ENCODE measurements at places on chromosomes 5 and 9.

DNA sequence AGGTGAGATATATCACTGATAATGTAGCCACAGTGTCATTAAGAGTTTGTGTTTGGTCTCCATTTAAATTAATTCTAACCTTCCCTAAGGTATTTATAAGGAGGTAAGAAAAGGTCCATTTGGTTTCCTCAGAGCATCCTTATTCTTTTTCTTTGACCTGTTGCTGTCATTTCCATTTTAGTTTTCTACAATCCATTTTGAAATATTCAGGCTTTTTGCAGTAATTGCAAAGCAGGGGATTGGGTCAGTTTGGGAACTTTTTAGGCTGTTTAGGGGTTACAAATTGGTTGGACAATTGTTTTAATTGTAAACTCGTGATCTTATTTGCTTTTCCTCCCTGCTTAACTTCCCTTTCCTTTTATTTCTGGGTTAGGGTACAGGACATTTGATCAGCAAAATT, 42.6 kb upstream of the PDZD2 start:
- no peak for DNase-seq

DNA sequence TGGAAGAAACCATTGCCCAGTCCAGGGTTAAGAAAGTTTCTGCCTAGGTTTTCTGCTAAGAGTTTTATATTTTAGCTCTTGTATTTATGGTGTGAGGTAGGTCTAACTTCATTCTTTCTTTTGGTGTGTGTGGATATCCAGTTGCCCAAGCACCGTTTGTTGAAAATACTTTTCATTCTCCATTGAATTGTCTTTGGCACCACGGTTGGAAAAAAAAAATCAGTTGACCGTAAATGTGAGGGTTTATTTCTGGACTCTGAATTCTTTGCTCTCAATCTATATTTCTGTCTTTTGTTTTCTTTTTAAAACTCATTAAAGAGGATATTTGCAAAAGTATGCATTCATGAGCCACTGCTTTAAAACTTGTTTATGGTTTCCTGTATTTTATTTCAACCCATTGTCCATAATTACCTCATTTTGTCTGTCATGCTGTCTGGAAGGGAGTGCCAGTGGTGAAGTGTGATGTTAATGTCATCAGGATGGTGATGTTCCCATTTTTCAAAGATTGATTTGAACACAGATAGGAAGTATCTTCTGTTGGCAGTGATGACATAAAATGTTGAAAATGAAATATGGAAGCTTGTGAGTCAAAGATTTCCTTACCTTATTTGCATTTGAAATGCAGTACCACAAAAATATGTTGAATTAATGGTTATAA, 33.9 kb downstream of the HABP4 start:
- DNase-seq = no peak

DNA sequence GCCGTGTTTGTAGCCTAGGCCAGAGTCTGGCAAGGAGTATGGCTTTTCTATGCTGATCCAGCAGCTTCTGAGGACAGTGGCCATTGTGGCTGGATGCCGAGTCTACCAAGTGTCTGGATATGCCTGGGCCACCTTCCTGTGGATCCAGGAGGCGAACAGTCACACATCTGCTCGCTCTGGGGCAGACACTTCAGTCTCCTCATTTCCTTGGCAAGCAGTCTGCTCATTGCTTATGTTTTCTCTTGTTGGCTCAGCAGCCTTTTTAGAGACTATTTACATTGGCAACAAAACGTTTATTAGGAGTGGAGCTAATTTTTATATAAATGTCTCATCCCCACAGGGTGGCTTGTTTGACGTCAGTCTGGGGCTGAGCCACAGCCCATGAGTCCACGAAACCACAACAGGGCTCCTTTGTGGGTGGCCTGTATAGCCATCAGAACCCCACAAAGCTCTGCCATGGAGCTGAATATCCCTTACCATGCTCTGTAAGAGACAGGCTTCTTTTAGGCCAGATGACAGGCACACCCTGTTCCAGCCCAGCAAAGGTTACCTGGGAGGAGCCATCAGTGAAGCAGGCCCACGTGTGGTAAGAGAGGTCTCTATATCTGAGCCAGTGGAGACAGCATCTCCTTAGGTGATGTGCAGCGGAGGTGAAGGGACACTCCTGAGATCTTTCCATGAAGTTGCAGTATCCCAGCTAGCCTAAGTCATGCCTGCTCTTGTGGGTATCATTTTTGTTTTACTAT, 221.7 kb downstream of the DIRAS2 start:
- DNase-seq = no peak

DNA sequence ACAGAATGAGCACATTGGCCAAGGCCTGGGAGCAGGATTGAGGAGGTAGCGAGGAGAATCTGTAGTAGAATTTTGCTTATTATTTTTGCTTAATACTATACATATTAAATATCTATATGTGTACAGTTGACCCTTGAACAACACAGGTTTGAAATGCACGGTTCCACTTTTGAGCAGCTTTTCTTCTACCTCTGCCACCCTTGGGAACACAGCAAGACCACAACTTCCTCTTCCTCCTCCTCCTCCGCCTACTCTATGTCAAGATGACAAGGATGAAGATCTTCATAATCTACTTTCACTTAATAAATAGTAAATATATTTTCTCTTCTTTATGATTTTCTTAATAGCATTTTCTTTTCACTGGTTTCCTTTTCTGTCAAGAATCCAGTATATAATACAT, 541.4 kb downstream of the KCTD16 start:
- DNase-seq = no peak

DNA sequence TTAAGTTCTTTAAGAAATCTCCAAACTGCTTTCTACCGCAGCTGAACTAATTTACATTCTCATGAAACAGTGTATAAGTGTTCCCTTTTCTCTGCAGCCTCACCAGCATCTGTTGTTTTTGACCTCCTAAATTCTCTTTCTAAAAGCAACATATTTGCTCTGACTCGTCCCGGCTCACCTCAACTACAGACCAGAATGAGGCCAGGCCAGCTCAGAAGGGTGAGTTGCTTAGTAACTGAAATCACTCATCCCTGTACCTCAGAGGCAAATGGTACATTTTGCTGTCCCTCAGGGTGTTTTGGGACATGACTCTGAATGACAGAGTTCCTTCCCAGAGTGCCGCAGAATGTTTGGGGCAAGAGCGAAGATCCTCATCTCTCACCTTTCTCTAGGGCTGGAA, 127.5 kb downstream of the FRMD3 start:
- no peak for DNase-seq

GRCh38 chr5:129018837-129019236, 53.5 kb downstream of the SLC27A6 start:
- no peak for DNase-seq

GRCh38 chr9:114855488-114855887, 49.6 kb upstream of the TNFSF15 start:
- DNase-seq = no peak

- DNase-seq = no peak
Measured at GRCh38 chr9:1044643-1045042, 5.5 kb upstream of the DMRT2 start.

- DNase-seq = no peak
Measured at GRCh38 chr5:39475881-39476842, 51.4 kb upstream of the DAB2 start.

GRCh38 chr9:126630458-126631237, 16.9 kb downstream of the LMX1B start:
- no peak for DNase-seq

- DNase-seq = no peak
Measured at GRCh38 chr5:94366811-94367210, 251.6 kb downstream of the KIAA0825 start.

GRCh38 chr9:128201441-128202369, 1.5 kb upstream of the DNM1 start:
- DNase-seq = no peak

DNA sequence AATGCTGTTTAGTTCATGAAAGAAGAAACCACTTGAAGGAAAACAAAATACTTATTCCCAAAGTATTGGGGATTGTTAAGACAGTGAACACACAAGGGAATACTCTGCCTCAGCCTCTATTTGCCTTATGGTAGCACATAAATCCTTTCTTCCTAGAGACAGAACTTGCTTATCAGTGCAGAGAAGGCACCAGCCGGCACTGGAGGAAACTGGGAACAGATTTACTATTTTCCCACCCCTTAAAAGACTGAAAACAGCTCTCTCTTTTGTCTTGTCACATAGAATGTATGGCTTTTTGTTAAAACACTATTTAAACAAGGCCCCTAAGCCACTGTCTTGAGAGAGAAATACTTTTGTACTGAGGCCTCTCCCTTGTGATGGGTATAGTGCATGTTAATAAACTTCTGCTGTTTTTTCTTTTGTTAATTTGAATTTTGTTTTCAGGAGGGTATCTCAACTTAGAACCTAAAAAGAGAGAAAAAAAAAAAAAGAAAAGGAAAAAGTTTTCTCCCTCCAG, 40.7 kb upstream of the EDIL3 start:
- DNase-seq = no peak

GRCh38 chr9:87973122-87973521, 1.2 kb downstream of the CDK20 start:
- DNase-seq = no peak

GRCh38 chr5:168209244-168209995, 82.0 kb upstream of the WWC1 start:
- DNase-seq = peak; percentile 25

DNA sequence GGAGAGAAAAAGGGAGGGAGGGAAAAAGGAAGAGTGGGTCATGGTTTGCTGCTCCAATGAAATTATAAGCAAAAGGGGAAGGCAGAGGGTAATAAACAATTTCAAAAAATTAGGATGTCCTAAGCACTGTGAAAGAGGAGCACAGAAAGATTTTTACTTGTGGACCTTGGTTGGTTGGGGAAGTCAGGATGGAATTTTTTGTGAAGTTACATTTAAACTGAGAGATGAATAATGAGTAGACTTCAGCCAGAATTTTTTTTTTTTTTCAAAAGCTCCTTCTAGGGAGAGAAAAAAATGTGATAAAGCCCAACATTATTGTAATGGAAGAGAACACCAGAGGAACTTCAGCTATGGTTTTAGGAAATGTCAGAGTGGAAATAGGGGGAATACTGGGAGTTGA, 515.9 kb upstream of the PAPPA start:
- no peak for DNase-seq

- no peak for DNase-seq
Measured at GRCh38 chr5:141519605-141520565, 31.0 kb downstream of the PCDHGC5 start.

DNA sequence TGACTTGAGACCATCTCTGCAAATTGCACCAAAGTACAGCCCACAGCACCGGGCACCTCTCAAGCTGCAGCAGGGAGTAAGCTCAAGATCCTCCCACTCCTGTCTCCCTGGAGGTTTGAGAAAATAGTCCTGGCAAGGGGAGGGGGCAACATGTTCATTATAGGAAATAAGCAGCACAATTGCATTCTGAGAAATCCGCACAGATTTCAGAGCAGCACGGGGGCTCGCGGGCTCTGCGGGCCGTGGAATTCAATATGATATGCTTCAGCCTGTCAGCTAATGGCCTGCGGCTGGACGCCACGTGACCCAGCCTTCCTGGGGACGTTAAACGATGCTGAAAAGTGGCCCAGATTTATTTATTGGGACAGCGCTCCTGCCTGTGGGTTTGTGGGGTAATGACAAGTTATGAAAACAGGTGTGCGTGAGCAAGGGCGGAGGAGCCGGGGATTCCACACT, 156.4 kb downstream of the DAB2IP start:
- no peak for DNase-seq

DNA sequence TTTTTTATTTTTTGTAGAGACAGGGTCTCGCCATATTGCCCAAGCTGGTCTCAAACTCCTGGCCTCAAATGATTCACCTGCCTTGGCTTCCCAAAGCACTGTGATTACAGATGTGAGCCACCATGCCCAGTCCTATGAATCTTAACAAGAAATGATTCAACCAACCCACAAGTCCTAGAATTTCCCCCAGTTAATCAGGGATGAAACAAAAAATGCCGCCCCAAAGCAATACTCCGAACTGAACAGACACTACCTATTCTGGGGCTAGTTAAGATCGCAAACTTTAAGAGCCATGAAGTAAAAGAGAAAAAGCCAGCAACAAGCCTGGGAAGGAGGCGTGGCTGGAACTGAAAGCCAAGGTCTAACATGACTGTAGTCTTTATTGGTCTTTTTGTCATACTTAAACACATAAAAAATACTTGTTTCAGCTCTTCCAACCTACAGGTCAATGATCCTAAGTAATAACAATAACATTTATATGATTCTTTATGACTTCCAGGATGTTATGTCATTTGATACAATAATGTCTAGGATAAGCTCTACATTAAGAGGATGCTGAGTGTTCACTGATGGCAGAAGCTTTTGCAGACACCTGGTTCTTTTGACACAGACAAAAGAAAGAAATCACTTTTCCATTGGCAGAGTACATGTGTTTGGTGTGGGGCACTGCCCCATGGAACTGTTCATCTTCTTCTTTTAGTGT, 361.1 kb upstream of the TLE4 start:
- DNase-seq = no peak

DNA sequence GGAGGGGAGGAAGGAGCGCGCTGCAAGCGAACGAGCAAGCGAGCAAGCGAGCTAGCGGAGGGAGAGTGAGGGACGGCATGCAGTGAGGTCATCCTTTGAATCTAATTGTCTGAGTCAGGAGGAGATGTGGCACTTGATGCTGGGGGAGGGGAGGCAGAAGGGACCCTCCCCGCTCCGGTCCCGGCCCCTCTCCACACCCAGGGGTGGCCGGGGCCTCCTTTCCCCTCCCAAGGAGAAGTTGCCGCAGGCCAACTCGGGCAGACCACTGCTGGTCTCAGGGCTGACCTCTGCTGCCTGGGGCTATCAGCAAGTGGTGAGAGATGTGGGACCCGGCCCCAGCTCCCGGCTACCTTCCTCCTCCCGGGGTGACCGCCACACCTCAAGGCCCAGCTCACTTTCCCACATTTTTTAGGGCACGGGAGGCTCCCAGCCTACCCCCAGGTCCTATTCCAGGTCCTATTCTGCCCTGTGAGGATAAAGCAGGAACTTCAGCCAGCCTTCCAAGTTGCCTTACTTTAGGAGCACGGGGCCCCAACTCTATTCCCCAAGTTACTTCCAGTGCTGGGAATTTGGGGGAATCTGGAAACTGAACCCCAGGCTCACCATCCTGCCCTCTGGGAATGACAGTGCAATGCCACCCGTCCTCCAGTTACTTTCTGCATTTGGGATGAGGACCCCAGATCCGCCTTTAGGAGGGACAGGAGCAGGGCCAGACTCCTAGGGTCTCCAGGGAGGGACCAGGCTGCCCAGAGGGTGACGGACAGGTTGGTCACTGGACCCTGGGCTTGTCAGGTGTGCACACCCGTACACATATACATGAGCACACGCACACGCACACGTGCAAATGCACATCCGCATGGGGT, 11.1 kb downstream of the CNTFR start:
- DNase-seq = peak; percentile 24

GRCh38 chr9:84945878-84946538, 276.5 kb downstream of the NTRK2 start:
- DNase-seq = no peak

DNA sequence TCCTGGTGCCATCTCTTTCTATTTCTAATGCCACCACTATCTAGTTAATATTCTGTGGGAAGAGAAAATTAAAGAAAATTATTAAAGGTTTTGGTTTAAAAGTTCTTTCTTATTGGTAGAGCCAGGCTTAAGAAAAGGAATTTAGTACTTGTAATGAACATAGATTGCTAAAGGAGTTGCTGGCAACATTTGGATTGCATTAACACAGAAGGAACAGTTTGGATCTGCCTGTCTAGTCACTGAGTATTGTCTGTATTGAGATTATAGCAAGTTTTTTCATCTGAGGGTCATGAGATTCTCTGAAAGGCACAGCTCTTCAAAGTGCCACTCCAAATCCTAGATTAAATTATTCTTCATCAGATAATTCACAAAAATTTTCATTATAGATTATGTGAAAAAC, 32.0 kb downstream of the FSD1L start:
- no peak for DNase-seq

- DNase-seq = no peak
Measured at GRCh38 chr9:14466828-14467227, 152.9 kb upstream of the NFIB start.

Data from skeletal muscle cell (primary cell).